Kidney (tissue), 22 donors: ENCODE measurements at places on chromosomes 3 and 15.

- H3K4me3 ChIP-seq, result no peak overlapping the region
- no peaks in the 10 kb centered on the region for H3K4me1 ChIP-seq
- no peaks in the 10 kb centered on the region for H3K27me3 ChIP-seq
- DNase-seq, result no peak
Observed at GRCh38 chr3:179881791-179882190, 154.9 kb downstream of the PEX5L start.

GRCh38 chr3:107870943-107871638, 219.7 kb downstream of the CD47 start:
- no peak for DNase-seq
- no peak overlapping the region for H3K4me3 ChIP-seq
- no peaks in the 10 kb centered on the region for H3K4me1 ChIP-seq
- H3K27me3 ChIP-seq, result no peaks in the 10 kb centered on the region
- H3K27ac ChIP-seq, result no peak overlapping the region

DNA sequence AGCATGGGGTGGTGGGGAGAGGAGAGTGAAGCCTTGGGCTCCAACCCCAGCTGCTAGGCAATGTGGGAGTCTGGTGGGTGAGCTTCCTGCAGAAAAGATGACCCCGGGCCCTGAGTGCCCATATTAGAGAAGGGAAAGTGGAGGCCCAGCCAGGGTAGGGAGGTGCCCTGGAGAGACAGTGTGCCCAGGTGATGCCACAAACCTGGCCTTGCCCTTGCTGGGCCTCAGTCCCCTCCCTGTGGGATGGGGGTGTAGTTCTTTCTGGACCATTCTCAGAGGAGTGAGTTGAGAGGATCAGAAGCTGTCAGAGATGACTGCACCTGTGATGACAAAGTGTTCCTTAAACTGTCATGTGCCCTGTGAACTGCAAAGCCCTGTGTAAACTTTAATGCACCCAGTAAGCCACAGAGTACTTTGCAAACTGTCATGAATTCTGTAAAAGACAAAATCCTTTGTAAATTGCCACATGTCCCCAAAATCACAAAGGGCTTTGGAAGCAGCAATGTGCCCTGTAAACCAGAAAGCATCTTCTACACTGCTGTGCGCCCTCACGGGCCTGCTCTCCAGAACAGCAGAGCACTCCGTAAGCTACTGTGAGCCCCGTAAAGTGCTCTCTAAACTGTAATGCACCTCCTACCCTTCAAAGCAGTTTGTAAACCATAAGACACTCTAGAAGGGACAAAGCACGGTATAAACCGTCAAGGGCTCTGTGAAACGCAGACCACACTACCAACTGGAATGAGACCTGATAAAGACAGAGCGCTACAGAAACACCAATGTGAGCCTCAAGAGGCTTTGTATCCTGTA, 51.3 kb upstream of the FGD5 start:
- no peak overlapping the region for H3K4me3 ChIP-seq
- H3K36me3 ChIP-seq, result no peaks in the 10 kb centered on the region
- DNase-seq, result no peak
- H3K27me3 ChIP-seq, result no peaks in the 10 kb centered on the region
- no peak overlapping the region for H3K27ac ChIP-seq

DNA sequence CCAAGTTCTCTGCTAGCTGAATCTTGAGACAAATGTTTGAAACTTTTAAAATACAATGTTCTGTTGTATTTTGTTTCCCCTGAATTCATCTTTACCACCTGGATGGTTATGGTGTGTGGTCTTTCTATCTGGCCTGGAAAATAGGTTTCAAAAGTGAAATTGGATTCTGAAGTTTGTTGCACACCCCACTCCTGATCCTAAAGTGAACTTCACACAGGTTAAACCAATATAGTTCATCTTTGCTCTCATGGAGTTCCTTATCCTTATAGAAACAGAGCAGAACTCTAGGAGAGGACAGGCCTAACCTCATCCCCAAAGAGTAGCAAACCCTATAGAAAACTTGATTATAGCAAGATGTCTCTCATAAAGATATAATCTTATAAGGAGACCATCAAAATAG, 179.4 kb upstream of the BCL6 start:
- no peak for DNase-seq
- no peaks in the 10 kb centered on the region for H3K27me3 ChIP-seq
- H3K4me3 ChIP-seq, result no peak overlapping the region
- H3K27ac ChIP-seq, result no peak overlapping the region
- H3K4me1 ChIP-seq, result no peaks in the 10 kb centered on the region

DNA sequence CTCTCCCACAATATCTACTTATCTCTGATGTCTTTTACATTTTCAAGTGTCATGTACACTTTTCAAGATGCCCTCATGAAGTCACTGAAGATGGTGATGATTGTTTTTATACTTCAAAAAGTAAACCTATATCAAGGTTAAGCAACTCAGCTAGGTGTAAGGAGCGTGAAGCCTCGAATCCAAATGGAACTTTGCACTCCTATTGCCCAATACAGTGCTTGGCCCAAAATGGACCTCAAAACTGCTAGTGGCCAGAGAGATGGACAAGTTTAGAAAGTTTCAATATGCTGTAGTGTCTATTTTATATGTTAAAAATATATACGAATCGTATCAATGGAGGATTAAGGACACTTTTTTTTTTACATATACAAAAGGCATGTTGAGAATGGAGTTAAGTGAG, 167.7 kb downstream of the CHL1 start:
- no peak for DNase-seq
- H3K27ac ChIP-seq, result peak overlapping the region; percentile 8
- H3K36me3 ChIP-seq, result no peaks in the 10 kb centered on the region
